NCI-H774 (cell line): ENCODE measurements at places on chromosomes 7 and 10.

DNA sequence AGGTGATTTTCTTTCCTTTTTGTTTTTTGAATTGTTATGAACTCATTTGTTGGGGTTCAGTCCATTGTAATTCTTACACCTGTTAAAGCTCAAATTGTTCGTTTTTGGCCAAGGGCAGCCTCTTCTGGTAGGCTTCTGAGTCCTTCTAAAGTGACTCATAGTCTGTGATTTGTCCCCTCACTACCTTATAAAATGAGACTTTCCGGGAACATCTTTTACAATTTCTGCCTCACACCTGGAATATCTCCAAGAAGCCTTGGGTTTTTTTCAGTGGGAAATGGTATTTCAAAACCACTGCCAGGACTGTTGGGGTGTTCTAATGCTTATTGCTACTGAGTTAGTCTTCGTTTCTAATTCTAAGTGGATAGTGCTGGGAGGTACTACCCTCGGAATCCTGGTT lies 56.7 kb downstream of the BMPR1A start:
- DNase-seq: no peak

DNA sequence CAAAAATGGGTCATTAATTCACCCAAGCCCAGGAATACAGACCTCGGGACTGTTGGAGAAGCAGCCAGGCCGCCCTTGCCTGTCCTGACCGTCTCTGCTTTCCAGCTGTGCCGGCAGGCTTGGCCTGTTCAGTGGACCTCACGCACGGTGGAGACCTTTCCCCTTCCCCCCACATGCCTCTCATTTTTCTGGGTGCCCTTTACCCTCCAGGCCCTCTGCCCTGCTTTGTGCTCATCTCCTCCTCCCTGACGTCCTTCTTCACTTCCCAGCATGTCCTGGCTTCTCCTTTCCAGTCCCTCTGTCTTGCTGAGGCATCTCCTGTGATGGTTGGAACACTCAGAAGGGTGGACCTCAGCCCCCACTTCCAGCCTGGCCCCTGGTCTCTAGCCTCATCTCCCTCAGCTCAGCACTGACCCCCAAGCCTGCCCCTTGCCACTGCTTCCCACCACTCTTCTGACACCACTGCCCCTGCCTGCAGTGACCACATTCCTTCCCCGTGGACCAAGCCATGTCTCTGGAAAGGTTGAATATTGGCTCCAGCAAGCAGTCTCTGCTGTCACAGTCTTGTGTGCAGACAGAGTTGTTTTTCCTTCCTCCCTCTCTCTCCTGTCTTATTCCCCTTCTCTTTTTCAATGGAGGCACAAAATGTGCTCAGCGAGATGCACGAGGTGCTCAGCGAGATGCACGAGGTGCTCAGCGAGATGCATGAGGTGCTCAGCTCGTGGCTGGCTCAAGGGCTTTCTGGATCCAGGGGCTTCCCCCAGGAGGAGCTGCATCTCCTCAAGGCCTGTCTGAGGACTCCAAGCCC lies 14.9 kb downstream of the BAG3 start:
- no peak for DNase-seq

- no peak for DNase-seq
Measured at GRCh38 chr10:80611481-80612185, 73.9 kb downstream of the SH2D4B start.

DNA sequence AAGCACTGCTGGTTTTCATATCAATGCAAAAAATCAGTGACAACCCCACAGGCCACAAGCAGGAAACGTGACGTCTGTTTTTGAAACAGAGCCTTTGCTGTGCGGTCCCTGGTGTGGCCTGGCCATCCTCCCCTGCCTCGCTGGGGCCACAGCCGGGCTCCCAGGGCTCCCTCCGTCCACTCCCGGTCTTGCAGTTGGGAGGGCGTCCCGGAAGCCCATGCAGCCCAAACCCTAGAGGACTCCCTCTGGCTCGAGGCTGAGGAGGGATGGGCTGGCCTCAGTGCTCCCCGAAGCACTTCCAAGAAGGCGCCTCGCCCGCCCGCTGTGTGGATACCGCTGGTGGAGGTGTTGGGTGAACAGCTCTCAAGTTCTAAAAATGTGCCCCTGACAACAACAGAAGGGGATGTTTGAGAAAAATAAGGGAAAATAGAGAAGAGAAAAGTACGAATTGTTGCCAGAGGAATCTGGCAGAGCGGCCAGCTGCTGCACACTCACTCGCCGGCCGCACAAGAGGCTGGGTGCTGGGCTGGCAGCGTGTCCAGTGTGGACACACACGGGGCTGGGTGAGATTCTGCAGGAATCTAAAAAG lies 73.5 kb downstream of the ZRANB1 start:
- DNase-seq: no peak

DNA sequence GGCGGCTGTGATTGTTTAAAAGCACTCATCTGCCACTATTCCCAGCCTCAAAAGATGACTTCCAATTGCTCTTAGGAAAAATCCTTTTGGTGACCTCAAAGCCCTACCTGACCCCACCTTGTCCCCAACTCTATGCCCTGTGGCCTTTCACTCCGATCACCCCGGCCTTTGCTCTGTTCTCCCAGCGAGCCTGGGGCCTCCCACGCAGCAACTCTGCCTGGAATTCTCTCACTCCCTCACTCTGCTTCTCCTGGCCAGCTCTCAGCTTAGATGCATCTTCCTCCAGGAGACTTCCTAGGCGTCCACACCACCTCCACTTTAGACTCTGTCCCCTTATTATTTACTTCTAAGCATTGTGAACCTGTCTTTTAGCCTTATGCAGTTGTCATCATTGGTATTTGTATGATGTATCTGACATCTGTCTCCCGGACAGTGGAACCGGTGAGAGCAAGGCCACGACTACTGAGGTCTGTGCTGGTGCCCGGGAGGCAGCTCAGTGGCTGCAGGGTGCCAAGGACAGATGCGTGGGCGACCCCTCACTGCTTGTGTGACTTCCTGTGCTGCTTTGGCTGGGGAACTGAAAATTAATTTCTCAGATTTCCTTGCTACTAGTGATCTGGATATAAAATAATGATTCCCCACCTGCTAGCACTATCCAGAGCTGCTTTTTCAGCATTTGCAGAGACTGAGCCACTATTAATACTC lies 63.0 kb downstream of the PIP4K2A start:
- no peak for DNase-seq

- no peak for DNase-seq
Measured at GRCh38 chr10:78058562-78058961, 24.9 kb downstream of the RPS24 start.

- DNase-seq: no peak
Measured at GRCh38 chr10:63346015-63346441, 119.7 kb downstream of the JMJD1C start.

DNA sequence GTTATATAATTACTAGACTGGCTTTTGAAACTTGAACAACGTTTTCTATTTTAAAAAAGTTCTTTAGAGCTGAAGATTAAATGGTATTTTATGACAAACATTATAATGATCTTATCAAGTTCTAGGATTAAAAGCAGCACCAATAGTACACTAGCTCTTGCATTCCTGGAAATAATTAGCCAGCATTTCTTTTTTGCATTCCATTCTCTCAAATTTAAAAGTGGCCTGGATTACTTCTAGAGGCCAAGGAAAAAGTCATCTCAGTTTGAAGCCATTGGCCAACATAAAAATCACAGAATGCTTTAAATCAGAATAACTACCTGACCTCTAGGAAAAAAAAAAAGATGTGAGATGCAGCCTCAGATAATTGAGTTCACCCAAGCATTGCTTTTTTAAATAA lies 1326.4 kb upstream of the SORCS1 start:
- no peak for DNase-seq
